Effector CD4-positive, alpha-beta T cell (primary cell): ENCODE measurements at places on chromosomes 2 and 18.

DNA sequence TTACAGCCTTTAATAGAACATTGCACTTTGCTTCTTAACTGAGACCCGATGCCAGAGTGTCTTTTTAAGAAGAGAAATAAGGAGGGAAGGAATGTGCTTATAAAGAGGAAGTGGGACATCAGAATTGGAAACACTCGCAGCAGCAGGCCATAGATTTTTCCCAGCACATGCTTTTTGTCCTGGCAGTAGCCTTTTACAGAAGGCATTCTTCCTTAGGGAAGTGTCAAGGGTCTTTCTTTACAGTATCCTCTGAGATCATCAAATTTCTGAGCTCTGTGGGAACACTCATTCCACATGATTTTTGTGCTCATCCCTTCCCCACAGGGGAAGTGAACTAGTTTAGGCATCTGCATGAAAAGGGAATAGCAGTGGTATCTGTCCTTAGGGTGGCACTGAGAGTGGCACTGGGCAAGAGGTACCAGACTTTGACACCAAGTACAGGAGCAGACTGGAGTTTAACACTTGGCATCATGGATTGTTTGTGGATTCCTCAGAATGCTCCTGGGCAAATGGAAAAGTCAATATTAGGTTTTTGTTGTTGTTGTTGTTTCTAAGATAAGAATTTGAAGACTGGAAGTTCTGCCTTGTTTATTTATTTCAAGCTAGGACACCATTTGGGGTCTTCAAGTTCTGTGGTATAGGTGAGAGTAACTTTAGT is 4.1 kb downstream of the MYO1B start:
- DNase-seq, result no peak

DNA sequence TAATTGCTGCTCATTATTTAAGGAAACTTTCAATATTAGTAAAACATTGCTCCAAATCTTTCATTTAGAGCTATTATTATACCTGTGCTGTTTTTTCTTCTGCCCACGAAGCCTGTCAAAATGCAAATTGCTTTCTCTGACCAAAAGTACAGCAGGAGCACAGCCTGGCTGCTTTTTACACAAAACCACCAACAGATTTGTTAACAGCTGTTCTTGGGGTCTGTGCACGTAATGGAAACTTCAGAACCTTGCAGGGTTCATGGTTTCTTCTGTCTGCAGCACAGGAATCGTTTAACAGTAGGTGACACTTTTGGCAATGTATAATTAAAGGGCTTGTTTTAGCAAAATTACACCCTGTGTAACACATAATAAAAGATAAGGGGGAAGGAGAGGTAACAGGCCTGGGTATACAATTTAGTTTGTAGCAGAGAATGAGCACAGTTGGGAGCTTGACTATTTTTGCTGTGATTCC is 447.3 kb downstream of the KCNJ3 start:
- no peak for DNase-seq

GRCh38 chr2:212007972-212008371 is 530.6 kb downstream of the ERBB4 start:
- no peak for DNase-seq

- DNase-seq, result no peak
Measured at GRCh38 chr2:177165061-177165583, 47.5 kb upstream of the HNRNPA3 start.
